RPMI8226 (cell line): ENCODE measurements at places on chromosomes 13 and 19.
A peak's percentile ranks its signal among the peaks of the same experiment; 100 is the strongest.

DNA sequence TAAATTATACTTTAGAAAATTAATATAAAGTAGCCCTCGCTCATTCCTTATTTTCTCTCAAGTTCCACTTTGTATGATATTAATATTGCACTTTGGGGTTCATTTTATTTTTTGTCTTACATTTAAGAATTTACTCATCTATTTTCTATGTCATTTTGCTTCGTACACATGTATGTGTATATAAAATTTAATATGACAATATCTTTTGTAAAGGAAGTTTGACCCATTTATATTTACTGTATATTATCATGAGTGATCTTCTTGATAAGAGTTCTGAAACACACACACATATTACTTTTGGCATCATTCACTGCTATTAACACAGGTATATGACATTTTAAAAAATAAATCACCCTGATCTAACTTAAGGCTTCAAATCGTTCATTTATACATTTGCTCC, 83.1 kb downstream of the IRS2 start:
- DNase-seq, result no peak

DNA sequence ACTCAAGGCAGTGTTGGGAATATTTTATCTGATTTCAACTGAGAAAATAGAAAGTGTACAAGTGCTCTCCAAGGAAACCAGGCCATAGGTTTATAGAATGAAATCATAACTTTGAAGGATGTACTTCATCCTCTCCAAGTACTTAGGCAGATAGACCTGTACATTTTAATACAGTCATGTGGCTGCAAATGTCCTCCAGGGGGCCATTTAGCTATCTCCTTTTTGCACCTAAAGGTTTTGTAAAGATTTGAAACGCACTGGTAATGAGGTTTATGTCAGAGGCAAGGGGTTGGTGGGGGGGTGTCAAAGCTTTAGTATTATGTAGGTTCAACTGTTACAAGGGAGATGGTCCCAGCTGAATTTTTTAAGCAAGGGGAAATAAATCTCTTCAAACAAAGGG, 364.4 kb downstream of the DCT start:
- DNase-seq, result no peak

DNA sequence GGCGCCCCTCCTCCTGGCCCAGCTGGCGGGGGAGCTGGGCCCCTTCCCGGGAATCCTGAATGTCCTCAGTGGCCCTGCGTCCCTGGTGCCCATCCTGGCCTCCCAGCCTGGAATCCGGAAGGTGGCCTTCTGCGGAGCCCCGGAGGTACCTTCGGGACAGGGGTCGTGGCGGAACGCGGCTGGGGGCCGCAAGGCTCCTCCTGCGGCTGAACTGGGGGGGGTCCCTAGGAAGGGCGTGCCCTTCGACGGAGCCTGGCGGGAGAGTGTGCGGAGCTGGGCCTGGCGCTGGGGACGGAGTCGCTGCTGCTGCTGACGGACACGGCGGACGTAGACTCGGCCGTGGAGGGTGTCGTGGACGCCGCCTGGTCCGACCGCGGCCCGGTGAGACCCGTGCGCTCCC, 8.6 kb downstream of the ALDH16A1 start:
- DNase-seq, result no peak

DNA sequence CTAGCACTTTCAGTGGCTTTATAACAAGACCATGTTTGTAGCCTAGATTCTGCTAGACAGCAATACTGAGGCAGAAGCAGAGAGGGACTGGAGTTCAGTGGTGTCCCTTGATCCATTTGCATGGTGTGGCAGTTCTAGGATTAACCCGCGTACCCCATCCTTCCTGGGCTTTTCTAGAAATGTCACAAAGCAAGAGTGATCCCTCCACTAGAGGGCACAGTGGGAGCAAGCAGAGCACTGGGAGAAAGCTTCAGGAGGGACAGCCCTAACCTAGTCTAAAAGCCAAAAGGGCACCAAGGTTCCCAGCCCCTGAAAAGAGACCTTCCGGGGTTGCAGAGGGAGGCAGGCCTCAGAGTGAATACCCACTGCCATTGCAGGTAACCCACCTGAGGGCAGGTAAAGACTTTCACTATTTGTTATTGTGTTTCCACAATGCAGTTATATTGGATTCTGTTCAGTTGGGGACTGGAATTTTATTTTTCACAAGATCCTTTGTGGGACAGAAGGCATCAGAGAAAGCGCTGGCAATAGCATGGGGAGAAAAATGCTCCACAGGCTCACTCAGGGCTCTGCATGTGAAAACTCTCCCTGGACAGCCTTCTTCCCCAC, 170.6 kb downstream of the FLT1 start:
- peak; percentile 51 for DNase-seq

GRCh38 chr13:95536632-95537241, 15.8 kb upstream of the CLDN10 start:
- DNase-seq, result peak; percentile 32
